ENCODE measurements at places on chromosomes 1 and 21.

DNA sequence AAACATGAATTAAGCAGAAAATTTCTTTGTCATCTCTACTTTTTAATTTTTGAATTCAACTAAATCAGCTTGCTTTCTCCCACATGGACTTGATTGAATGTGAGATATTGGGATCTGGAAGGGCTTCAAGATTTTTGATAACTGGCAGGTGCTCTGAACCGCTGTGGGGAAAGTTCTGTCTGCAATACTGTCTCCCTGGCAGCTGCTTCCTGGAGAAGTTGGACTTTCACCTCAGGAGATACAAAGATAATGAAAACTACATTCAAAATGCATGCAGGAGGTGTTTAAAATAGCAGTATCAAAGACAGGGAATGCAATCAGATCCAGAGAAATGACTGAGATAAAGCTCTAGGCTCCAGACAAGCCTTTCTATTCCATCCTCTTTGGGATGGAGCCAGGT lies 338.3 kb downstream of the NEGR1 start:
- no peak for DNase-seq

DNA sequence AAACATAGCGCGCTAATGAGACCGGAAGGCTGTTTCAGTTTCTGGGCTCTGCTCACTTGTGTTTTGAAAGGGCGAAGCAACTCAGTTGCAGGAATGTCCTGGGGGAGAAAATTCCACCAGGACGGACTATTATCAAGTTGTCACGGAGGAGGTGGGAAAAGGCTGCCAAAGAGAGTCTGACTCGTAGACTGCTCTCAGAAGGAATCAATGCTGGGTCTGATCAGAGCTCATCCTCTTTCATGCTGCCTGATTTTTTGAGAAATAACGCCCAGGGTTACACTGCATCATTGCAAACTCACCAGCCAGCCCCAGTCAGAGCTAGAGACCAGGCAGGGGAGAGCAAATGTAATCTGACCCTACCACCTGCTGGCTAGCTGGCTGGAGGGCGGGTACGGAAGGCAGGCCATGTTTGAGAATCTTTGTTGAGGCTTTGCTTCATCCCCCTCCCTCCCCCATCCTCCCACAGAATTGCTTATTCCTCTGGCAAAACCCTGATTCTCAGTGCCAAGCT lies 36.4 kb upstream of the BCL9 start:
- no peak for DNase-seq

- DNase-seq, result no peak
Measured at GRCh38 chr1:94928293-94928939, 1.5 kb upstream of the CNN3 start.

- no peak for DNase-seq
Measured at GRCh38 chr1:31122101-31122735, 56.7 kb upstream of the PUM1 start.

GRCh38 chr1:26999440-26999987 lies 6.0 kb downstream of the TRNP1 start:
- DNase-seq, result no peak

DNA sequence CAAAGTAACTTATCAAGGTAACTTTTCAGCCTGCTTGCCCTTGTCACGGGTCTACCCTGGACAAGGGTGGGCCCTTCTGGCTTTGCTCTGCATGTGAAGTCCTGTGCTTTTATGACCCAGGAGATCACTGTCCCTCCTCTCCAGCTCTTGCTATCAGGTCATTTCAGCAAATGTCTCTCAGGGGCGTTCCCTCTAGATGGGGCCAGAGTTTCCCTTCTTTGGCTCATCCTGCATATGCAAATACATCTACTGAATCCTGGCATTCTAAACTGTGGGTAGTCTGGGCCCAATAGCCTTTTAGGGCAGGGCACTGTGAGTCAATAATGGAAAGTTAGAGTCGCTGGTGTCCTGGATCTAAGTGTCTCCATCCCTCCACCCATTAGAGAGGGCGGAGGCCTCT lies 366.9 kb upstream of the USP24 start:
- DNase-seq, result no peak

DNA sequence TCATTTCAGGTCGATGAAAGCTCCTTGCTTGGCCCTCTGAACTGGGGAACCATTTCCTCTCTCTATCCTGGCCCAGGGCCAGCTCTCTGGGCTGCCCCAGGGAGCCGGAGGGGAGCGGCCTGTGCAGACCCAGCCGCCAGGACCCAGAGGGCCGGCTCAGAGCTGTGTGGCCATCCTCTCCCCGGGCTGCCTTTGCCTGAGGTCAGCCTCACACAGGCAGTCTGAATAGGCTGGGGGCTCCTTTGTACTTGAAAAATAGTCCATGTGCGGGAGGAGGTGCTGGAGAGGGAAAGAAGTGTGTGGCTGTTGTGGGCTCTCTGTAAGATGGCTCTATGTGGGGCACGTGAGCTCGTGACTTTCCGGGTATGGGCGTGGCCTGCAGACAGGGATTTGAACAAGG lies 275.1 kb upstream of the VAMP3 start:
- no peak for DNase-seq
